Dermis blood vessel endothelial cell (primary cell): ENCODE measurements at places on chromosomes 2 and 18. TPM values are rescaled to one million over a fixed set of nuclear protein-coding genes. Genes with fewer than 3 reads are reported as not detected.

DNA sequence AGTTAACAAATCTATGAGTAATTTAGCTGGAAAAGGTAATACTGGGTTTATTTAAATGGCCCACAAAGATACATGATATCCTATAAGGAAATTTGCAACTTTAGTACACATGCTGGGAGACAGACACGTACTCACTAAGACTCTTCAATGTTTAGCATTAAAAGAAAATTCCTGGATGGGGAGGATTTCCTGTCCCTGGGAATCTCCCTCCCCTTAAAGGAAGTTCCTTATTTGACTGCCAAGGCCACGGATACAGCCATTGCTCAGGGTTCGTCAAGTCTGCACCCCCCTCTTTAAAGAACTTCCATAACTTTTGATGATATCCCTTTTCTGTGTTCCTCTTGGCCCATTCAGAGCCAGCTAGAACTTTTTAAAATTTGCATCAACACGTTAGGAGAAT lies 267.6 kb downstream of the CD226 start:
- DNase-seq: no peak

The SERPINB8 gene
- total RNA-seq: 7.1 and 11.7 TPM in 2 replicates

The KCNE4 gene
- 0.14 and 1.2 TPM in 2 replicates for total RNA-seq

GRCh38 chr2:8039732-8040131 lies 642.1 kb upstream of the ID2 start:
- DNase-seq: no peak

The POTEC gene
- not detected in 2 replicates for total RNA-seq

The WDR35 gene
- total RNA-seq: 8.7 and 10.5 TPM in 2 replicates

DNA sequence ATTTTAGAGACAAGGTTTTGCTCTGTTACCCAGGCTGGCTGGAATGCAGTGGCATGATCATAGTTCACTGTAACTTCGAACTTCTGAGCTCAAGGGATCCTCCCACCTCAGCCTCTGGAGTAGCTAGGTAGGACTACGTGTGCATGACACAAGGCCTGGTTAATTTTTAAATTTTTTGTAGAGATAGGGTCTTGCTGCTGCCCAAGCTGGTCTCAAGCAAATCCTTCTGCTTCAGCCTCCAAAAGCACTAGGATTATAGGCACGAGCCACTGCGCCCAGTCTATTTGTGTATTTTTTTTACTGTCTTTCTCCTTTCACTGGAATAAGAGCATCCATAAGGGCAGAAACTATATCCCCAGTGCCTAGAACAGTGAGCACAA lies 89.3 kb downstream of the PLEKHM3 start:
- no peak for DNase-seq

- no peak for DNase-seq
These were observed 200.5 kb downstream of the KLHL29 start for GRCh38 chr2:23585273-23586170.

GRCh38 chr2:159555651-159556392 lies 60.5 kb downstream of the BAZ2B start:
- DNase-seq: no peak

The CCDC74A gene
- total RNA-seq: 2.2 and 6.5 TPM in 2 replicates

DNA sequence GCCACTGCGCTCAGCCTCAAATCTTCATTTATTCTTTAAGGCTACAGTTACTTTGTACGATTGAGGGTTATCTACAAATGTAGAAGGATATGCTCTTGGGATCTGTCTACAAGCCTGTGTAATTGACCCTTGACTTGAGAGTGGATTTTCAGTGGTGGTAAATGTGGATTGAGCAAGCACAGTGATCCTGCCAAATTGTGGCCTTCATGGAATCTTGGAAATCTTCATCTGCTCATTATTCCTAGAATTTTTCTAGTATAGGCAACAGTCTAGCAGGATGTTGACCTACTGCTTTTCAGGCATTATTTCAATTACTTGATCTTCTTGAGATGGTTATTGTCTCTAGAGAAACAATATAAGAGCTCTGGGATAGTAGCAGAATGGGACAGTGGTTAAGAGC lies 226.1 kb upstream of the REV1 start:
- DNase-seq: no peak

DNA sequence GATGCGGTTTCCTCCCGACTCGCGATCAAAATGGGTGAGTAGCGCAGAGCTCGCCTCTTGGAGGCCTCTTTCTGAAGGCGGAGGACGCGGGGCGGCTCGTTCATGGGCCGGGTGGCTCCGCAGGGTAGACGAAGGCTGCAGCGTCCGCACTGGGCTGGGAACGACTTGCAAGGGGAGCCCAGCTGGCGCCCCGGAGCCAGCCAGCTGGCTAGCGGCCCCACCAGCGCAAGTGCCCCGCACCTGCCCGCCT lies 328 bp upstream of the PASK start:
- no peak for DNase-seq

The GULP1 gene
- 15.7 and 17.2 TPM in 2 replicates for total RNA-seq

DNA sequence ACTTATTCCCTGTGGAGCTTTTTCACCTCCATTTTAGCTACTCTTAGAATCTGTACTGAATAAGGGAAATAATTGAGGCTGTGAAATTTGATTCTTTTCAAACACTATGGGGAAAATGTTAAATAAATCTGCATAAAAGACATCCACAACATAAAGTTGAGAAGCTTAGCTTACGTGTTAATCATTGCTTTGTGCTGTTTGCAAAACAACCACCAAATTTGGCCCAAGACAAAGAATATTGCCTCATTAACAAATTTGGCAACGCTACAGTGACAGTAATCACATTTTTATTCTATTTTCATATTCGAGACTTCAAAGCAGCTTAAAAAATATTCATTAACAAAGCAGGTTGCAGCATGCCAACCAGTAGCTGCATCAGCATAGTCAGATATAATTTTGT lies 437.6 kb downstream of the DPP10 start:
- no peak for DNase-seq

The MYO1B gene
- total RNA-seq: 131 and 133 TPM in 2 replicates

GRCh38 chr18:75172299-75173124 lies 36.4 kb downstream of the PTGR3 start:
- no peak for DNase-seq

DNA sequence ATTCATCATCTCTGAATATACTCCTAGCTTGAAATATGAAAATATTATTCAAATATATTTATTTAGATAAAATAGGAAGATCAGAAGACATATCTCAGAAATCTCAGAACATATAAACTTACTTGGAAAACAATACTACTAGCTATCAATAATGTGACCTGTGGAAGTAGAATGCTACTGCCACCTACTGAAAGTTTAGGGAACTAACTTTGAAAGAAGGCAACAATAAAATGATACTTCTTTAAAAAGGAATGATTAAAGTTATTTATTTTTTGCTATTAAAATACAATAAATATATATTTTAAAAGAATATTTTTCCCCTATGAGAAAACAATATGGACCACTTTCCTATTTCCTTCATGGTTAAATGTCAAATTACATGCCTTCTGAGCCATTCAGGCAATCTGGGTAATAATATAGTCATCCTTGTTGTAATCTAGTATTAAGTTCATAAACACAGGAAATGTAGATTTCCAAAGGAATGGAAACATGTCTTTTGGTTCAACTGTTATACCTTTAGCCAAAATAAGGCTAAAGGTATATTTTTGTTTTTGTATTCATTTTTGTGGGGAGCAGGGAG lies 26.0 kb downstream of the ACADL start:
- peak; percentile 60 for DNase-seq

- DNase-seq: no peak
These were observed 157.7 kb downstream of the TWIST2 start for GRCh38 chr2:239005586-239005985.

- no peak for DNase-seq
These were observed 70.5 kb downstream of the GFPT1 start for GRCh38 chr2:69316550-69316949.

DNA sequence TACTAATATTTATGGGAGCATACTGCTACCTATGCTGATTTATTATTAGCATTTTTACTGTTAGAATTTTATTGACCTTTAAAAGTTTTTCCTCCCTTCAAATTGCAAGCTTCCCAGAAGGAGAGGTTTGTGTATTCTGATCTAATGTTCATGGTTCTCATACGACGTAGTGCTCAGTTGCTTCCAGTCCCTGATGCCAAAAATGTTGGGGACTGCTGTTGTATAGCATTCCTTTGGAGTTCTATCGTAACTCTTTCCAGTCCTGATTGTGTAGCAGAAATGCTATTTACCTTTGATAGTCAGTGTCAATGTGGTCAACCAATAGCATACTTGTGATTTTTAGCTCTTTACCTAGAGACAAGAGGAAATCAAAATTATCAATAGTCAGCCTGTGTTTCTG lies 69.5 kb upstream of the ZSWIM2 start:
- DNase-seq: no peak

DNA sequence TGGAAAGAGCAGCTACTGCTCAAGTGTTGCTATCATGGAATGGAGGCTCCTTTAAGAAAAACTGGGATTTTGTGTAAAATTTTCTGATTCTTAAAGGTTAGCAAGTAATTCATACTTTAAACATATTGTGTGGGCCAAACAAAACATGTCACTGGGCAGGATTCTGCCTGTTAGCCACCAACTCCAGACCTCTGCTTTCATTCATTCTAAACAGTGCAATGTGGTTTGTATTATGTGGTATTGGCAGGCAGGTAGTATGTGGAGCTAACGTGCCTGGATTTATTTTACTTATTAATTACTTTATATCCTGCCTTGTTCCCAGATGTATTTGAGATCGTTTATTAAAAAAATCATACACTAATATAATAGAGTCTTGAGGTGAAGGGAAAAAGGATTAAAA lies 1521.3 kb upstream of the ACVR2A start:
- DNase-seq: no peak

DNA sequence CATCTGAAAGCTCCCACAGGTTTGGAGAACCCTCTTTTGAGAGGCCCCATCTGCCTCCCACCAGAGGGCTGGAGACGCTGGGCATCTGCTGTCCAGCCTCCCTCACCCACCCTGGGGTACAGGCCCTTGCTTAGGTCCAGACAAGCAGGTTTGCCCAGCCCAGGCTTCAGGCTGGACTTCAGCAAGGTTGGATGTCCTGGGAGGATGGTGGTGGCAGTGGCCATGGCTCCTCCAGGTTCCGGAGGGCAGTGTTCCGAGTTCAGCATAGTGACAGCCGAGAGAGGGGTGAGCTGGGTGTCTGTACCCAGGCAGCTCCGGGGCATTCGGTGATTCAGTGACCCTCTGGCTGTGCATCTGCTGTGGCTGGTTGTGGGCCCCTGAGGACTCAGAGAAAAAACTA lies 58.2 kb upstream of the HDAC4 start:
- no peak for DNase-seq

- no peak for DNase-seq
These were observed 372.2 kb downstream of the NYAP2 start for GRCh38 chr2:225771701-225772100.

DNA sequence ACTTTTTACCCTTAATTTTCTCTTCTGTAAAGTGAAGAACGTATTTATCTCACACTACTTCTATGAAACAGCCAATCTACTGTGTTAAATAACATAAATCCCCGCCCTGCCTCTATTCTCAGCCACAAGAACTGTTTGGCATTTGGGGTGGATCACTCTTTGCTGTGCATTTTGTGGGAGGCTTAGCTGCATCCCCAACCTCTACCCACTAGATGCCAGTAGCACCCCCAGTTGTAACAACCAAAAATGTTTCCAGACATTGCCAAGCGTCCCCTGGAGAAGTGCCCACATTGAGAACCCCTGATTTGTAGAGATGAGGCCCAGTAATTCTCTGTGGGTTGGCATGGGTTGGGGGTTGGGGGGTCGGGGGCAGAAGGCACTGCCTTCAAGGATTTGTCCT lies 94.7 kb upstream of the BOD1L2 start:
- DNase-seq: no peak

- no peak for DNase-seq
These were observed 200.6 kb downstream of the NRP2 start for GRCh38 chr2:205882806-205883425.

GRCh38 chr2:241313543-241314095 lies 1.9 kb downstream of the HDLBP start:
- no peak for DNase-seq

DNA sequence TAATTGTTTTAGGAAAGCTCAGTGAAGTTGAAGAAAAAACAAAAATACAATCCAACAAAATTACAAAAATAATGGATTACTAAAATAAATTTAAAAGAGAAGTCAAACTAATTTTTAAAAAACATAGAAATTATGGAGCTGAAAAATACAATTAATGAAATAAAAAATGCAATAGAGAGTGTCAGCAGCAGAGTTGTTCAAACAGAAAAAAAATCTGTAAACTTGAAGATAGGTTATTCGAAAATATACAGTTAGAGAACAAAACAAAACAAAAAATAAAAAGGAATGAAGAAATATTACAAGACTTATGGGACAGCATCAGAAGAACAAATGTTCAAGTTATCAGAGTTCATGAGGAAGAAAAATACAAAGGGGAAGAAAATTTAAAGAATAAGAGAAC lies 114.7 kb downstream of the GULP1 start:
- no peak for DNase-seq

The CAD gene
- 33.5 and 69.8 TPM in 2 replicates for total RNA-seq

The DUSP19 gene
- total RNA-seq: 2.6 and 4.4 TPM in 2 replicates

GRCh38 chr2:169077674-169078240 lies 8.4 kb downstream of the DHRS9 start:
- no peak for DNase-seq

- DNase-seq: no peak
These were observed 565.8 kb downstream of the XIRP2 start for GRCh38 chr2:167454036-167454435.

DNA sequence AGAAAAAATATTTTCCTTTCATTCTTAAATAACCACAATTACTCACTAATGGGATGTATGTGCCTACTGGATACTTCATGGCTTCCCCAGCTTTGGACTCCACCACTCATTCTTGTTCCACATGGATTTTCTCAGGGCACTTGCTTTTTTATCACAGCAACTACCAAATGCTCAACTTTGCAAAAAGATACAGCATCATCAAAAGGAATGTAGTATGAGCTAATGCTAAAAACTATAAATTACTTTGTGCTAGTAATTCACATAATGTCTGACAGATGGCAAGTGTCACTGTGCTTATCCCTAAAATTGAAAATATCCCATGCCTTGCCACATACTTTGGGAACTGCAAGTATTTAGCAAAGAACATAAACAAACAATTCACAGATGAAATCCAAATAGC lies 130.4 kb upstream of the ZFP36L2 start:
- no peak for DNase-seq

DNA sequence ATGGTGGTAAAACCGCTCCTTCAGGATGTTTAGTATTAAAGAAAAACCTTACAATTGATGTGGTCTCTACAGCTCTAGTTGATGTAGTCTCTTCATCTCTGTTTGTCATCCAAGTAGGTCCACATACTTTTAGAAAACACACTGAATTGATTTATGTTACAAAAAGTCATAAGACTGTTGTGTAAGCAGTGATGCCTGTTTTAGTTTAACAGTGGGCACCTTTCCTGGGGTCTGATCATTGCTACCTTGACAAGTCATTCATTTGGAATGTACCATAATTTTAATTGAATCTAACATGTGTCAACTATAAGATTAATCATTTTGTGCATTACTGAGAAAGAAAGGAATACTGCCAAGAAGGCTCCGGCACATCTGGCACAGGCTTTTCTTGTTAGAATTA lies 34.3 kb downstream of the GIGYF2 start:
- no peak for DNase-seq

GRCh38 chr2:22824618-22825017 lies 560.4 kb upstream of the KLHL29 start:
- DNase-seq: no peak

GRCh38 chr2:201956361-201956760 lies 77.3 kb upstream of the FZD7 start:
- no peak for DNase-seq

- DNase-seq: no peak
These were observed 5.8 kb downstream of the PCARE start for GRCh38 chr2:29068513-29068912.
